Activated CD8-positive, alpha-beta memory T cell treated with anti-CD3 and anti-CD28 coated beads for 48 hours (primary cell): ENCODE measurements at places on chromosomes 13 and 19.

GRCh38 chr19:11944656-11945055, 19.7 kb downstream of the ZNF700 start:
- DNase-seq = no peak

DNA sequence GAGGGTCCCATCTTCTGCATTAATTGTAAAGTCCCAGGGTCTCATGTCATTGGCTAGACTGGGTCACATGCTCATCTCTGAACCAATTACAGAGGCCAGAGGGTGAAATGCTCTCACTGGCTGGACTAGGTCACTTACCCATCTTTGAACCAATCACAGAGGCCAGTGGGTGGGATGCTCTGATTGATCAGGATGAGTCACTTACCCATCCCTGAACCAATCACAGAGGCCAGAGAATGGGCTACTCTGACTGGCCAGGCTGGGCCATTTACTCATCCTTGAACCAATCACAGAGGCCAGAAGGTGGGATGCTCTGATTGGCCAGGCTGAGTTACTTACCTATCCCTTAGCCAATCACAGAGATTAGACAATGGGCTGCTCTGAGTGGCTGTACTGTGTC, 5.3 kb downstream of the MISP start:
- DNase-seq = no peak

- DNase-seq = no peak
Observed at GRCh38 chr13:96238861-96239260, 149.0 kb downstream of the HS6ST3 start.

GRCh38 chr13:112743451-112744167, 53.8 kb downstream of the ATP11A start:
- no peak for DNase-seq

DNA sequence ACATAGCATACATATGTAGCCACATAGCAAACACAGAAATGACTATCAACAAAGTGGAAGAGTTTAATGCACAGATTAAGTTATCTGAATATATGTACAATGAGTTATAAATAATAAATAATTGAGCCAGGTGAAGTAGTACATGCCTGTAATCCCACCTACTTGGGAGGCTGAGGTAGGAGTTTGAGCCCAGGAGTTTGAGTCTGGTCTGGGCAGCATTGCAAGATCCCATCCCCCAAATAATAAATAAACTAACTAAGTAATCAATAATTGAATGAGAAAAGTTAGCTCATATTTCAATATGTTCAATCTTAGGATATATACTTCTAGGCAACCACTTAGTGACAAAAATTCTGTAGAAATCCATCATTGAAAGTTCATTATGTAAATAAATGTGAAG, 1.7 kb downstream of the CARD8 start:
- DNase-seq = no peak

DNA sequence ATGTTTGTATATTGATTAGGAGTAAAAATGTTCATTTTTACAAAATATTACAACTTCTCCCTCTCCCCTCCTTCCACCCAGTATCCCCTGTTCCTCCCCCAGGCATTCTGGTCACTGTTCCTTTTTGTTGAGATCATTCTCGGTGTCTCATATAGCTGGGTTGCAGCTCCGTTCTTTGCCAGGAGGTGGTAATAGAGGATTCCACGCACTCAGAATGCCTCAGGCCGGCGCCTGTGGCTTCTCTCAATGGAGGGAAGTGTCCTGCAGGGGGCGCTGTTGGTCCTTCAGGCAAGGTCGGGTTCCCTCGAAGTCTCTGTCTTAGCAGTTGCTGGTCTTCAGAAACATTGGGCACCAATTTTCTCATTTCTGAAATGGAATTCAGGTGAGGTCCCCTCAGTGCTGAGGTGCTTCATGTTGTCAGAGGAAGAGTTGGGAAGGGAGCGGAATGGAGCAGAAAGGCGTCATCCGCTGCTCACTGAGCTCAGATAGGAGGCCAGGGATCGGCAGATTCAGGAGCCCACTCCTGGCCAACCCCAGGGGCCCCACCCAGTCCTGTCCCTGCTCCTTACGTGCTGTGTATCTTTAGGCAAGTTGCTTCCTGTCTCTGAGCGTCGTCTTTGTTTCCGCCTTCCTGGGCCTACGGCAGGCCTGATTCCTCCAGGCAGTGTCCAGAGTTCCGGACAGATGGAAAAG, 10.3 kb upstream of the GARIN5A start:
- DNase-seq = peak; percentile 78
